ENCODE measurements at places on chromosomes 2 and 18. TPM values are rescaled to one million over a fixed set of nuclear protein-coding genes. Genes with fewer than 3 reads are reported as not detected.

GRCh38 chr2:180743401-180743800, 237.0 kb upstream of the UBE2E3 start:
- H3K4me3 ChIP-seq = no peak overlapping the region
- H3K4me1 ChIP-seq = no peaks in the 10 kb centered on the region
- no peaks in the 10 kb centered on the region for H3K36me3 ChIP-seq
- no peak for DNase-seq

- H3K27ac ChIP-seq = no peak overlapping the region
- DNase-seq = no peak
- no peak overlapping the region for H3K4me3 ChIP-seq
- no peaks in the 10 kb centered on the region for H3K36me3 ChIP-seq
These were observed 214.7 kb downstream of the TGIF1 start for GRCh38 chr18:3664563-3665178.

DNA sequence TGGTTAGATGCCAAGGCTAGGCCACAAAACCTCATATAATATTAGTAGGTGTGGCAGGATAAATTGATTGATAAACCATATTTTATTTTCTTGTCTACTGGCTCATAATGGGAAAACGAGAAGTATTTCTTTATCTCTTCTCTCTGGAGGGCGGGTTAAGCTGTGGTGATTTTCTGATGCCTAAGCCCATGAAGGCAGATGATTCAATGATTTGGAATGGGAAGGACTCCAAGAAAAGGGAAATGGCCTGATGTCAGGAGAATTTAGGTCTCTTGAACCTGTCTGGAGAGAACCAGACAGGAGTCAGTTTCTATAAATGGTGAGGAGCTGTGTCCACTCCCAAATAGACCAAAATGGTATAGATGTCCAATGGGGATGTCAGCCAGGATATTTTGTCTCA, 18.7 kb upstream of the MAP4K3 start:
- H3K27me3 ChIP-seq = no peaks in the 10 kb centered on the region
- H3K4me1 ChIP-seq = no peaks in the 10 kb centered on the region
- H3K36me3 ChIP-seq = no peaks in the 10 kb centered on the region
- no peak for DNase-seq
- no peak overlapping the region for H3K4me3 ChIP-seq
- H3K27ac ChIP-seq = no peak overlapping the region

- no peaks in the 10 kb centered on the region for H3K36me3 ChIP-seq
- no peak overlapping the region for H3K27ac ChIP-seq
- H3K4me3 ChIP-seq = no peak overlapping the region
- H3K27me3 ChIP-seq = no peaks in the 10 kb centered on the region
- H3K4me1 ChIP-seq = no peaks in the 10 kb centered on the region
- no peak for DNase-seq
These were observed 71.0 kb downstream of the TMEM182 start for GRCh38 chr2:102832789-102833188.

- no peak for DNase-seq
- no peak overlapping the region for H3K27ac ChIP-seq
- no peaks in the 10 kb centered on the region for H3K4me1 ChIP-seq
- H3K36me3 ChIP-seq = no peaks in the 10 kb centered on the region
- no peaks in the 10 kb centered on the region for H3K27me3 ChIP-seq
These were observed 12.9 kb upstream of the NABP1 start for GRCh38 chr2:191664823-191665677.

The RTTN gene
- total RNA-seq = 28.2 TPM

The LRRTM4 gene
- not detected for total RNA-seq

The LOXHD1 gene
- total RNA-seq = 0.08 TPM

- no peaks in the 10 kb centered on the region for H3K36me3 ChIP-seq
- no peak for DNase-seq
- no peak overlapping the region for H3K4me3 ChIP-seq
- no peaks in the 10 kb centered on the region for H3K27me3 ChIP-seq
- H3K27ac ChIP-seq = no peak overlapping the region
These were observed 9.8 kb upstream of the CWC22 start for GRCh38 chr2:180016937-180017336.

GRCh38 chr2:59691518-59692190, 861.8 kb downstream of the BCL11A start:
- H3K27ac ChIP-seq = no peak overlapping the region
- H3K36me3 ChIP-seq = no peaks in the 10 kb centered on the region
- DNase-seq = no peak

DNA sequence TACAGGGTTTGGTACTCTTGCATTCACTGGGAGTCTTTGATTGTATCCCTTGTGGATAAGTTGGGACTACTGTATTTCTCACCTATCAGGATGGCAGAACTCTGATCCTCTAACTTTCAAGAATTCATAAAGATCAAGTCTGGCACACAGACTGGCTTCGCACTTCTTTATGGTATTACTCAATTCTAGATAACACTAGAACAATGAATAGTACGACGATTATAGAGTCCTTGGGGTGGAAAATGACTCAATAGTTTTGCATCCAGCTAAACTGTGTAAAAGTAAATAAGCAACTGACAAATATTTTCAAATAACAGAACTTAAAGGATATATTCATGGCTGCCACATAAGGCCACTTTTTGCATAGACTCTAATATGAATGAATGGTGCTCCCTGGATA, 103.4 kb upstream of the MEX3C start:
- no peak overlapping the region for H3K4me3 ChIP-seq
- H3K36me3 ChIP-seq = no peaks in the 10 kb centered on the region

DNA sequence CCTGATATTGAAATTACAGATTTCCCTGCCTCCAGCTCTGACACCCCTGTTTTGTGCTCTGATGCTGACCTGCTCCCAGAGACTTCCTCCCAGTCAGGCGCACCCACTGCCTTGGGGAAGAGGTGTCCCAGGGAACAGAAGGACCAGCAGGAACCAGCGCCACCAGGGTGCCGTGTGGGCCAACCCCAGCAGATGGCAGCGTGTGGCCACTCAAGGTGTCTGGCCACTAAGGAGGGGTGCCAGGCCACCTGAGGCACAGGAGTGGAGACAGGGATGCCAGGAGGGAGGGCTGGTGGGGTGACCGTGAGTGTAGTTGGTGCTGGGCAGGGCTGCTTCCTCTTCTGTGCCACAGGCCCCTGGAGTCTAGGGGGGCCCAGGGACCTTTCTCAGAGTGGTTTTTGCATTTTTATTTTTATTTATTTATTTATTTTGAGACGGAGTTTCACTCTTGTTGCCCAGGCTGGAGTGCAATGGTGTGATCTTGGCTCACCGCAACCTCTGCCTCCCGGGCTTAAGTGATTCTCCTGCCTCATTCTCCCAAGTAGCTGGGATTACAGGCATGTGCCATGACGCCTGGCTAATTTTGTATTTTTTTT, 56.0 kb downstream of the TEX44 start:
- no peak overlapping the region for H3K27ac ChIP-seq
- no peaks in the 10 kb centered on the region for H3K4me1 ChIP-seq
- no peak overlapping the region for H3K4me3 ChIP-seq
- no peaks in the 10 kb centered on the region for H3K27me3 ChIP-seq
- no peaks in the 10 kb centered on the region for H3K36me3 ChIP-seq
- no peak for DNase-seq

- H3K4me3 ChIP-seq = no peak overlapping the region
- no peaks in the 10 kb centered on the region for H3K4me1 ChIP-seq
- no peak overlapping the region for H3K27ac ChIP-seq
- no peak for DNase-seq
These were observed 141.9 kb downstream of the MGAT5 start for GRCh38 chr2:134395779-134396178.

The IL36B gene
- not detected for total RNA-seq

DNA sequence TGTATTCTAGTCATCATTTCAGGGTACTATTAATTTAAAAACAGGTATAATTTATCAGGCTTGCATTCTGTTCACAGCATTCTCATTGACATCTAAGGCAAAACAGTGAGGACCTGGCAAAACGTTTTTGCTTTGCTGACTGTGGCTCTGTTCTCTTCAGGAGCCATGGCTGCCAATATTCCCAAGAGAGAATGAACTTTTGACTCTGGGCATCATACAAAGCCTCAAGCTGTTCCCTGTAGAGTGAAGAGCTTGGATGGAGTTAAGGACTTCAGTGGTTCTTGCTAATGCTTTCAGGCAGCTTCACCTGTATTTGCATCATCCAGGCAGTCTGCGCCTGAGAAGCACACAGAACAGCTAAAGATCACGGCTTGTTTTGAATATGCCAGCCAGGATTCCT, 65.9 kb upstream of the CAVIN2 start:
- H3K27ac ChIP-seq = no peak overlapping the region
- H3K4me1 ChIP-seq = no peaks in the 10 kb centered on the region
- no peak for DNase-seq
- H3K36me3 ChIP-seq = no peaks in the 10 kb centered on the region

The SGPP2 gene
- total RNA-seq = 0.86 TPM

The ALLC gene
- not detected for total RNA-seq

The ITPRIPL1 gene
- total RNA-seq = 31.8 TPM

GRCh38 chr2:121577381-121577780, 46.7 kb downstream of the RNU4ATAC start:
- no peak overlapping the region for H3K4me3 ChIP-seq
- no peaks in the 10 kb centered on the region for H3K36me3 ChIP-seq
- H3K27me3 ChIP-seq = no peaks in the 10 kb centered on the region
- no peaks in the 10 kb centered on the region for H3K4me1 ChIP-seq
- H3K27ac ChIP-seq = no peak overlapping the region

The SCN2A gene
- total RNA-seq = not detected

The PAX8 gene
- 1.5 TPM for total RNA-seq

The DYSF gene
- 4.0 TPM for total RNA-seq

DNA sequence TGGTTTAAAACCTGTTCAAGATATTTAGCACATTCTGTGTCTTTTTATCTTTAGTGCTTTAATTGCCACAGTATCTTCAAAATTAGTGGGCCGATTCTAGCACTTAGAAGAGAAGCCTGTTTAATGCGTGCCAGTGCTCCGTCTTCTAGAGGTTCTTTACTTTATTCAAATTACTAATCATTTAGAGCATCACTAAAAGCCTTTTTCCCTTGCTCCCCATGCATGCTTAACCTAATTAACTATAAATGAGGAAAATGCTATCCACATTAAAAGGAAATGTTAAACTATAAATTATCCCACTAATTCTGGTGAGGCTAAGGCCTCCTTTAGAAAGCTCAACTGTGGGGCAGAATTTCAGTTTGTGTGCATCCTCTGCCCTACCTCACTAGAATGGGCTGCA, 31.5 kb upstream of the INSIG2 start:
- no peaks in the 10 kb centered on the region for H3K4me1 ChIP-seq
- H3K36me3 ChIP-seq = no peaks in the 10 kb centered on the region
- no peak for DNase-seq
- H3K4me3 ChIP-seq = no peak overlapping the region
- H3K27me3 ChIP-seq = no peaks in the 10 kb centered on the region
- no peak overlapping the region for H3K27ac ChIP-seq

The PROKR1 gene
- total RNA-seq = not detected

DNA sequence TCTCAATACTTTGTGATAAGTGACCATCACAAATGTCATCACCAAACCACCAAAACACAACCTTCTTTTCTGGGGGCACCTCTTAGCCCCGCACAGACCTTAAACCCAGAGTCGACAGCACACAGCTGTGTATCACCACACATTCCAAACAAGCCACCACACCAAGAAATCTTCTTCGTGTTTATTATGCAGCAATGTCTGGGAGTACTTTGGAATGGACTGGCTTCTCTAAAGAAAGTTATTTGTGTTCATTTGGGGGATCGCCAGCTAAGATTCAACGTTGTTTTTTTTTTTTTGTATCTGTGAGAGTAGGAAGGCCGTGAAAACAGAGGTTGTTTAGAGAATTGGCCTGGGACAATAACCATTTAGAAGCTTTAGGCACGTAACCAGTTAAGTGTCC, 1.1 kb upstream of the MTA3 start:
- H3K4me1 ChIP-seq = peaks cover 8% of the 10 kb centered on the region
- H3K27ac ChIP-seq = no peak overlapping the region
- DNase-seq = no peak
- H3K36me3 ChIP-seq = peaks cover 3% of the 10 kb centered on the region
- no peaks in the 10 kb centered on the region for H3K27me3 ChIP-seq

DNA sequence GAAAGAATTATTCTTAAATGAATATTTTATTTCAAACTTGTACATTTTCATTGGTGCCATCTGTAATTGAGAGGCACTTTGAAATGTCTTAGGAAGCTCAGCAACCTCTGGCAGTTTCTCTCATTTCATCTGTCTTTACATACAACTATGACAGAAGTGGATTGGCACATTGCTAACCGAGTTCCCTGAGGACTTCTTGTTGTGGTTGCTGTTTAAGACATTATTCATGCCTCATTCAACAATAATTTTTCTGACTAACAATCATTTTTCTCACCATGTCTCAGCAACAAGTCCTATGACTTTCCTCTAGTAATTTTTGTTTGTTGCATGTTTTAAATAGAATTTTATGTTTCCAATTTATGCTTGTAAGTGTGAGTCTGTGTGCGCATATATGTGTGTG, 284.0 kb upstream of the CWC22 start:
- no peaks in the 10 kb centered on the region for H3K36me3 ChIP-seq
- no peak for DNase-seq
- H3K27me3 ChIP-seq = no peaks in the 10 kb centered on the region

- H3K4me1 ChIP-seq = no peaks in the 10 kb centered on the region
- no peak overlapping the region for H3K27ac ChIP-seq
- no peak for DNase-seq
- H3K36me3 ChIP-seq = no peaks in the 10 kb centered on the region
These were observed 147.6 kb downstream of the ESCO1 start for GRCh38 chr18:21452796-21453510.
